NCI-H2107 (cell line): ENCODE measurements at places on chromosomes 5 and 9.

DNA sequence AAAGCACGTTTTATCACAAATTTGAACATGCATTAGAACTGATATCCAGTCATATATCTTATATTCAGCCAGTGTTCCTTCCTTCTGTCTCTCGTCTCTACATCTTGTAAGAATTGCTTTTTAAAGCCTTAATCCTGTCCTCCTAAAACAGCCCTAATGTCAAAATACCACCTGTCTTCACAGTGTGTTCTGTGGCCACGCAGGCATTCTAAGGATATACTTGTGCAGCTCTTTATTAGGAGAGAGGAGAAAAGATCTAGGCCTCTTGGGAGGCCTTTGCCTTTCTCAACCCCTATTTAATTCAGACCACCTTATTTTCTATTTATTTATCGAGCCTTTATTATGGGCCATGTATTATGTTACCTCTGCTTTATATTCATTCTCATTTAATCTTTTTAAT is 78.3 kb downstream of the MAN2A1 start:
- no peak for DNase-seq

- no peak for DNase-seq
These were observed 783.3 kb upstream of the SEMA6A start for GRCh38 chr5:117357886-117358285.

DNA sequence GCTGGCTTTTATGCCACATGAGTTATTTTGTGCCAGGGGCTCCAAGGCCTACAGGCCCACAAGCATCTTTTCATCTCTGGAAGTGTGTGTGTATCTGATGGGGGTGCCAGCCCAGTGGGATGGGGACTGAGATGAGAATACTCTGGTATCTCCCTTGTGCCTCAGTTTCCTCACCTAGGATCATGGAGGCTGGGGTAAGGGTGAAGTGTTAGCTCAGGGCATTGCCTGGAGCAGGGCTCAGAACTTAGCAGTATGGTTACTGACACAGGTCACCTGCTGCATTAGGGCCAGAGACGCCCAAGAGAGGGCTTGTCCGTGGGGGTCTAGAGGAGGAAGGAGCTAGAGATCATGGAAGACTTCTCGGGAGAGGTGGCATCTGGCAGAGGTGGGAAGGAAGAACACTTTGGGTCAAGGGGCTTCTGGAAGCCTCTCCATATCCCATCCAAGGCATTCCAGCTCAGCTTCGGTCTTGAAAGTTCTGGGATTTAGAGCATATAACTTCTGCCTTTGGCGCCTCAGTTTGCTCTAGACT is 742 bp upstream of the WNK2 start:
- DNase-seq, result no peak

GRCh38 chr9:68925175-68925574 is 88.7 kb downstream of the PRKACG start:
- no peak for DNase-seq

- no peak for DNase-seq
These were observed 29.5 kb downstream of the TGFBI start for GRCh38 chr5:136058039-136058971.
